Stimulated activated CD4-positive, alpha-beta T cell treated with anti-CD3 and anti-CD28 coated beads, Interleukin-15, amount 100 ng/mL, for 24 hours (primary cell): ENCODE measurements at places on chromosomes 4 and X.
A peak's percentile ranks its signal among the peaks of the same experiment; 100 is the strongest.

- DNase-seq = no peak
Measured at GRCh38 chrX:39853417-39854030, 244.2 kb downstream of the BCOR start.

GRCh38 chr4:153060196-153060595, 124.1 kb downstream of the FHDC1 start:
- DNase-seq = no peak

- no peak for DNase-seq
Measured at GRCh38 chrX:130413415-130413814, 11.6 kb downstream of the RBMX2 start.

- no peak for DNase-seq
Measured at GRCh38 chr4:78426972-78427371, 124.6 kb upstream of the ANXA3 start.

- peak; percentile 5 for DNase-seq
Measured at GRCh38 chrX:109856974-109857373, 123.9 kb upstream of the ACSL4 start.

GRCh38 chrX:136880452-136881013, at the start of gene RBMX:
Gene RBMX, minus strand, starts transcription at chrX:136880725. Its CDS starts 1,298 bp downstream, at chrX:136879427.
- peak; percentile 86 for DNase-seq

DNA sequence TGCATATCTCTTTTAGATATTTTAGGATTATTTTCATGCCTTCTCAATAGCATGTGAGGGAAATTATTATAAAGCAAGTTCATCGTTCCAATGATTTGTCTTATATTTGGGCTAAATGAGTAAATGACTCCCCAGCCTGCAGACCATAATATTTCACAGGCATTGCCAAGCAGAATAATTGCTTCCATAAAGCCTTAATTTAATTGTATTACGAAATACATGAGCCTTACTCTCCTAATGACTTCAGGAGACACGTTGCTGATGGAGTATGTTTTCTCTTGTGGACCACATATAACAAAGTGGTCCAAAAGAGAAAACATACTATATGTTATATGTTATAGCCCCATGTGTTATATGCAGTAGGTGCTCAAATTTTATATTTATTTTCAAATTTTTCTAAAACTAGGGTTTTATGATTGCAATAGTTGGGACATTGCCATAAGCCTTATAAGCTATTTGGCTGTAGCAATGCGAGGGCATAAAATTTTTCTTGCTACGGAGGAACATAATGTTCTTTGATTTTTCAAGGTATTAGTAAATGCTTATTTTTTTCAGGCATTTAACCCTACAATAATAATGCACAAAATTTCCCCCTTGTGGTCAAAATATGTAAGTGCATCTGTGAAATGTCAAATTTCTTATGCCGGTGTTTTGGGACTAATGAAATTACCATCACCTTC, 26.2 kb upstream of the TMPRSS11D start:
- no peak for DNase-seq

DNA sequence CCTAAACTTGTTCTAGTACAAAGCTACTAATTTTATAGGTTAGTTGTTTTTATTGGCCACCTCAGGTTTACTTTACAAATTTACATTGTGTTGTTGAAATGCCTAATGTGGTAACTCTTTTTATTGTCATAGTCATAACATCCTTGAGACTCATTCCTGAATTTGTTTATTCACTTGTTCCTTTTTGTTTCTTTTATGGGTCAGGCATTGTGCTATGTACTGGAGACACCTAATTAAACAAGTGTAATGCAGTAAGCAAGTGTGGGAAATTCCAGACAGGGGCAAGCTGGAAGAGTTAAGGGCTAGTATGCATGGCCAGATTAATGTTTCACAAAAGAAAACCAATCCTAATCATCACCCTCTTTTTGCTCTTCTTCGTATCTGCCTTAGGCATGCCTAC, 30.5 kb upstream of the TTC29 start:
- no peak for DNase-seq

GRCh38 chr4:5052204-5052702, 973 bp downstream of the STK32B start:
- DNase-seq = no peak

GRCh38 chr4:79022529-79022928, 83.3 kb upstream of the PAQR3 start:
- no peak for DNase-seq

DNA sequence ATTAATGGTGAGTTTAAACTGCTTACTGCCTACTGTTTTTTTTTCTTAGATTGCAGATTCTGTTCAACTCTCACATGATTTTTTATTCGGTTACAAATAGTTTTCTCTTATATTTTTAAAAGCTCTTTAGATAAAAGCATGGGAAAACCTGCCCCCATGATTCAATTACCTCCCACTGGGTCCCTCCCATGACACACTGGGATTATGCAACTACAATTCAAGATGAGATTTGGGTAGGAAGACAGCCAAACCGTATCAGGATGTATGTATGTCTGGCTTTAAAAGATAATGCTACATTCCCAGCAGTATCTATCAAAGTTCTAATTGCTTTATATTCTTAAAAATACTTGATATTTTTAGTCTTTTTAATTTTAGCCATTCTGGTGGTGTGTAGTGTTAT, 131.5 kb downstream of the JADE1 start:
- no peak for DNase-seq

- DNase-seq = peak; percentile 39
Measured at GRCh38 chrX:54043541-54044125, 640 bp downstream of the PHF8 start.

DNA sequence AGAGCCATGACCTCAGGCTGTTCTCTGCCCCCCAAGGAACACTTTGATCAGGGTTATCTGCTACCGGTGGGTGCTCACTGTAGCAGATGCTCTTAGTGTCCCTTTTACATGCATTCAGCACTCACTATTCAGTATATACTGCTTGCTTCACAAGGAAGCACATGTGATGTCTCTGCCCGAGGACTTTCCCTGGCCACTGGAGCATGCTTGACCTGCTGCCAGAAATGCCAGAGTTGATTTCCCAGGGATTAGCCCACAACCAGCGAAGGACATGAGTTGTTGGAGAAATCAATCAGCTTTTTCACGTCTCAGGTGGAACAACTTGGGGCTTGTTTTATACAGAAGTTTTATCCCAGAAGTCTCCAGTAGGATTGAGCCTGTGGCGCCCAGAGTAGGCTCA, 51.2 kb upstream of the RPS6KA3 start:
- DNase-seq = no peak

DNA sequence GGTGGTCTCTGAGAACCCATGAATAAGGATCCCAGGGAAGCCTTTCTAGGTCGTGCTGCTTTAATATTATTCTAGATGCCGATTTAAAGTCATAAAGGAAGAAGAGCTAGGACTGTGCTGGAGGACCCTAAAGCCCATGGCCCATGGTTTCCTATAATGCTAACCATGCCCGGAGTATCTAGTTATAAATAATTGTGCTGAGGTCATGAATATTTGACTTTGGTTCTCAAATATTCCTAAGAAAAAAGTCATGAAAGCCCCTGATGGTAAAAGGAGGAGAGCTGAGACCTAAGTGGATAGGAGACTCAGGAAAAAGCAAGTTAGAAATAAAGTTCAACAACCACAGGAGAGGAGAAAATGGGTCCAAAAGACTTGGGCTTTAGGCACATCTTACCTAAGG, 132.0 kb downstream of the TBL1X start:
- DNase-seq = no peak

GRCh38 chr4:70239884-70240591, 2.4 kb upstream of the CSN3 start:
- no peak for DNase-seq

DNA sequence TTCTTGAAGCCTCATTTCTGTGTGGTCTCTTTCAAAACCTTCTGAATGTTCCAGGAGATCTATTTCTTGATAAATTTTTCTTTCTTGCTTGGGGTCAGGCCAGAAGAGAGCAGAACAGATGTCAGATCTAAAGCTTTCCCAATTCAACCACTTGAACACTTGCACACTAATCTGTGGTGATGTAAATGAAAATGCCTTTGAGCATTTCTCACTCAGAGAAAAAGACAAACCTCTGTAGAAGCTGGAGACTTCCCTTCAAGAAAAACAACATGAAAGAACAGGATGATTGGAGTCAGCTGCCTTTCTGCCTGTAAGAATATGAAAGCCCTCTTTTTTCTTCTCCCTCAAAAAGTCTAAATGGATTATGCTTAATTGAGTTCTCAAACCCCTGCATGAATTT, 11.2 kb downstream of the IGFBP7 start:
- no peak for DNase-seq
